ENCODE measurements at places on chromosomes 5 and 9.

DNA sequence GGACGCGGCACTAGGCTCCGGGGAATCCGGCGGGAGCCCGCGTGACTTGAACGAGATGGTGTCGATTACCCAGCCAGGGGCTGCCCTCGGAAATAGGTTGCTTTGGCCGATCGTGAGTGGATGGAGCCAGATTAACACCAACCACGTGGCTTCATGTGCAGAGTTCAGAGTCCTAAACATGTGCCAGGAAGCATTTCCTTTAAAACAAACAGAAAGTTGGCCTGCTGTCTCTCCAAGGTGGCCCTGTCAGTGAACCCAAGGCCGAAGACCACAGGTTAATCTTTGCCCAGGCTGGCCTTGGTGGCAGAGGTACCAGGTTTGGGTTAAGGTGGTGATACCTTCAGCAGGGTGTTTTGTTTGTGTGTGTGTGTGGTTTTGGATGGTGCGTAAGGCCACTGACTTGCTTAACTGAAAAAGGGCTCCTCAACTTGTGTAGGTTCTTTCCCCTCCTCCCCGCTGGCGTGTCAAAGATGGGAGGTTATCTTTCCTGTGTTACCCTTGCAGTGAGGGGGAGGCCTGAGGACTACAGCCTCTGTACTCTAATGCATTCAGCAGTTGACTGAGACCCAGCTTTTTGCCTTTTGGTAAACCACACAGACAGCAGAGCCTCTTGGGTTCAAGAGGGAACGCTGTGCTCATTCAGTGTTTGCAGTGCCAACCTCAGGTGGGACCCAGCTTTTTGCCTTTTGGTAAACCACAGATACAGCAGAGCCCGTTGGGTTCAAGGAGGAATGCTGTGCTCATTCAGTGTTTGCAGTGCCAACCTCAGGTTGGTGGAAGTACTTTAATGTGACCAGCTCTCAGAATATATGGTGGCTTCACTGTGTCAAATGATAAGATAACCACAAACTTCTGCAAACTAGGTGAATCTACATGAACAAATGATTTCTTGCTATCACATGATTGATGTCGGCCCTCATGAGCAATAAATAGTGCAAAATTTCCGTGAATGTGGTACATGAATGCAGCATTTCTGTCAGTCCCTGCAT, 1.4 kb downstream of the IQGAP2 start:
- peak overlapping the region; percentile 96 for H3K4me3 ChIP-seq
- H3K27me3 ChIP-seq: peaks cover 2% of the 10 kb centered on the region
- DNase-seq: peak; percentile 28
- H3K36me3 ChIP-seq: no peaks in the 10 kb centered on the region

- no peak for DNase-seq
- peaks cover 3% of the 10 kb centered on the region for H3K27me3 ChIP-seq
- H3K4me1 ChIP-seq: no peaks in the 10 kb centered on the region
- H3K4me3 ChIP-seq: no peak overlapping the region
- no peak overlapping the region for H3K27ac ChIP-seq
Measured at GRCh38 chr5:6781716-6782115, 68.5 kb downstream of the TENT4A start.

- H3K36me3 ChIP-seq: peaks cover 9% of the 10 kb centered on the region
- H3K4me1 ChIP-seq: peaks cover 55% of the 10 kb centered on the region
- H3K27ac ChIP-seq: peak overlapping the region; percentile 74
Measured at GRCh38 chr9:121735793-121736770, 84.6 kb downstream of the DAB2IP start.

DNA sequence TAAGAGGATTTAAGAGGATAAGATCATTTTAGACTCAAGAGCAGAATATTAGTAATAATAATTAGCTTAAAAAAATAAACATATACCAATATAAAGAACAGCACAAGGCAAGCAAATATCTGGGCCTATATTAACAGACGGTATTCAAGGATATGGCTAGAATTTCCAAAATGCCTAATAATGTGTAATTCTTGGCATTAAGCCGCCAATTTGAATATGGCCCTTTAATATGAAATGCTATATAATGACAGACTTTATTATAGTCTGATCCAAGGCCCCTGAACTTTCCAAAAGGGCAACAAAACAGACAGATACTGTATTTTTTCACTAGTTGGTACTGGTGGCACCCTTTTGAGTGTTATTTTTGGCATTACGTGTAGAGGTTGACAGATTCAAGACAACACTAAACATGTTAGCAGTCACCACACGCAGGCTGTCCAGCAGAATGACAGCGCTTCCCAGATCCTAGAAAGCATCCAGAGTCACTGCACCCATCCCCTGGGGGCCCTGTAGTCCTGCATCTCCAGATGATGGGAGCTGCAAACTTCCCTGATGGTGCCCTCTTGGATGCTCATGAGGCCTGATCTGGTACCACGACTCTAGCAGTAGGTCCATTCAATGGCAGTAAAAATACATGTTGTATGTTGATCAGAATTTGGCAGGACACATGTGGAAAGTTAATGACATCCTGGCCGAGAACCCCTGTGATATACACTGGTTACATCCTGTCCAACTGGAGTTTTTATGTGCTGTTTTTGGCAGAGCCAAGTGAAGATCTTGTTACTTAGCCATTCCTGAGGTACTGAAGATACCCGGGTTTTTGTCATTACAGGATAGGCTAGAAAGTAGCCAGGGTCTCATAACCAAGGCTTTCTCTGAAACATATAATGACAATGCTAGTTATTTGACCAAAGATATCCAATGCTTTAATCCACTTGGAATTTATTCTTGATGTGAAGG, 1.7 kb upstream of the ABL1 start:
- peak overlapping the region; percentile 91 for H3K4me3 ChIP-seq
- H3K36me3 ChIP-seq: peaks cover 9% of the 10 kb centered on the region
- H3K27ac ChIP-seq: peak overlapping the region; percentile 95
- DNase-seq: no peak
- peaks cover 35% of the 10 kb centered on the region for H3K4me1 ChIP-seq
- peaks cover 6% of the 10 kb centered on the region for H3K27me3 ChIP-seq

DNA sequence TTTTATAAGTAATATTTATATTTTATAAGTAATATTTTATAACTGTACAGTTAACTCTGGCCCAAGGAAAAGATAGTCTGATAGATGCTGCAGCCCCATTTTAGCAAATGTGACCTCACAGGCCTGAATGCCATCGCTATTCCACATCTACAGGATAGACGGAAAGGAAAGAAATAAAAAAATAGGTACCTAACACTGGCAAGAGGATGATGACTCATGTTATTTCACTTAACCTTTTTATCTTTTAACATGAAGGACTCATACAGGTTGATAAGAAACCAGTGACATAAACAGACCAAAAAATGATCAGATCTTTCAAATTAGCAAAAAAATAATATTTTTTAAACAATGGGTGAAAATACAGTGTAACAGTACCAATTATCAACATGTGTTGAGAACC, 2.7 kb downstream of the CD274 start:
- H3K4me1 ChIP-seq: no peaks in the 10 kb centered on the region
- no peak overlapping the region for H3K4me3 ChIP-seq
- H3K27ac ChIP-seq: no peak overlapping the region
- DNase-seq: no peak
- H3K36me3 ChIP-seq: no peaks in the 10 kb centered on the region
- H3K27me3 ChIP-seq: no peaks in the 10 kb centered on the region

DNA sequence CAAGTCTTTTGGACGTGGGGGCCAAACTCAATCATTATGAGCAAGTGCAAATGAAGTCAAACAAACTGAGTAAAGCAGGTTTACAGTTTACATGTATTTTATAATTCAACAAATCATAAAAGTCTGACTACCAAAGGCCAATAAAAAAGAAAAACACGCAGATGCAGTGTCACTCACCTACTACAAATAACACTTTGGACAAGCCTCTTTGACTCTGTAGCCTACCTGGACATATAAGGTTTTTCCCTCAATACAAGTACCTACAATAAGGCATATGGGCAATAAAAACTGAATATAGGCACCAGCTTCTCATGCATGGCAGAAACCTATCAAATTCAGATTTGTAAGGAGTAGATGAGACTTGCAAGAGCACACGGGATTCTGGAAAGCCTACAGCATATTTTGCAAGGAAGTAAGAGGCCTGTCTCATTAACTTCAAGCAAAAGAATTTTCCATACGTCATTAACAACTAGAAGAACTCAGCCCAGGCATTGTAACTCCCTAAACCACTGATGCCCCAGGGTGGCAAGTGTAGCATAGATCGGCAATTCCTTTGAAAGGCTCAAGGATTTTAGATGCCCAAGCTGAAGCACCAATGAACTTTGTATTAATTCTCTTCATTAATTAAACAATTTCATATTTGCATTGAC, 21.7 kb downstream of the ARL15 start:
- peaks cover 9% of the 10 kb centered on the region for H3K4me1 ChIP-seq
- no peaks in the 10 kb centered on the region for H3K27me3 ChIP-seq
- peaks cover 3% of the 10 kb centered on the region for H3K36me3 ChIP-seq
- no peak overlapping the region for H3K27ac ChIP-seq
- H3K4me3 ChIP-seq: no peak overlapping the region

DNA sequence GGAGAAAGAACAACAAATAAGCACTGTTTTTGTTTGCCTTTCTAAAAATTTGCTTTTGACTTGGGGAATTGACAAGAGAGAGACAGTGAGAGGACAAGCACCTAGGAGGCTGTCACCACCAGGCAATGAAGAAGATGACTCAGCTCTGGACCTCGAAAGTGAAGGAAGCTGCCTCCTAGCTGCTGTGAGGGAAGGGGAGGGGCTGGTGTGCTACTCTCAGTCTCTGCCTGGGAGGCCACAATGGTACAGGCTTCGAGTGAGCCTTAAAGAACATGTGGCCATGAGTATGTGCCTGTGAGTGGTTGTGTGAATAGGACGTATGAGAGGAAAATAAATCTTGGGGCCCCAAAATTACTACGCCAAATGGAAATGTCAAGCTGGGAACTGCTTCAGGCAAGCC, 7.1 kb upstream of the PLK2 start:
- DNase-seq: no peak
- H3K27ac ChIP-seq: no peak overlapping the region
- H3K4me3 ChIP-seq: no peak overlapping the region
- H3K36me3 ChIP-seq: no peaks in the 10 kb centered on the region
- no peaks in the 10 kb centered on the region for H3K27me3 ChIP-seq

- no peaks in the 10 kb centered on the region for H3K36me3 ChIP-seq
- no peaks in the 10 kb centered on the region for H3K4me1 ChIP-seq
- no peak overlapping the region for H3K4me3 ChIP-seq
- H3K27me3 ChIP-seq: no peaks in the 10 kb centered on the region
- H3K27ac ChIP-seq: no peak overlapping the region
Measured at GRCh38 chr5:120605325-120606079, 141.4 kb downstream of the PRR16 start.

GRCh38 chr5:143001764-143002351, 231.7 kb downstream of the ARHGAP26 start:
- peak overlapping the region; percentile 94 for H3K27ac ChIP-seq
- peaks cover 9% of the 10 kb centered on the region for H3K36me3 ChIP-seq
- H3K4me3 ChIP-seq: no peak overlapping the region
- DNase-seq: no peak
- H3K4me1 ChIP-seq: peaks cover 46% of the 10 kb centered on the region

GRCh38 chr5:79236970-79237739, 1.2 kb downstream of the JMY start:
- peaks cover 16% of the 10 kb centered on the region for H3K4me1 ChIP-seq
- peaks cover 8% of the 10 kb centered on the region for H3K27me3 ChIP-seq
- peak; percentile 45 for DNase-seq
- peak overlapping the region; percentile 96 for H3K4me3 ChIP-seq
- no peak overlapping the region for H3K27ac ChIP-seq
- peaks cover 4% of the 10 kb centered on the region for H3K36me3 ChIP-seq

GRCh38 chr5:152331718-152332117, 73.4 kb downstream of the NMUR2 start:
- no peak for DNase-seq
- no peaks in the 10 kb centered on the region for H3K27me3 ChIP-seq
- H3K36me3 ChIP-seq: peaks cover 3% of the 10 kb centered on the region
- no peak overlapping the region for H3K4me3 ChIP-seq
- H3K4me1 ChIP-seq: peaks cover 14% of the 10 kb centered on the region

- no peaks in the 10 kb centered on the region for H3K27me3 ChIP-seq
- no peak overlapping the region for H3K4me3 ChIP-seq
- peaks cover 5% of the 10 kb centered on the region for H3K4me1 ChIP-seq
- DNase-seq: no peak
- no peak overlapping the region for H3K27ac ChIP-seq
Measured at GRCh38 chr9:96185518-96186156, 116.3 kb downstream of the HSD17B3 start.

GRCh38 chr5:1526190-1526631, 2.5 kb upstream of the LPCAT1 start:
- no peak overlapping the region for H3K27ac ChIP-seq
- no peak overlapping the region for H3K4me3 ChIP-seq
- H3K4me1 ChIP-seq: peaks cover 11% of the 10 kb centered on the region

DNA sequence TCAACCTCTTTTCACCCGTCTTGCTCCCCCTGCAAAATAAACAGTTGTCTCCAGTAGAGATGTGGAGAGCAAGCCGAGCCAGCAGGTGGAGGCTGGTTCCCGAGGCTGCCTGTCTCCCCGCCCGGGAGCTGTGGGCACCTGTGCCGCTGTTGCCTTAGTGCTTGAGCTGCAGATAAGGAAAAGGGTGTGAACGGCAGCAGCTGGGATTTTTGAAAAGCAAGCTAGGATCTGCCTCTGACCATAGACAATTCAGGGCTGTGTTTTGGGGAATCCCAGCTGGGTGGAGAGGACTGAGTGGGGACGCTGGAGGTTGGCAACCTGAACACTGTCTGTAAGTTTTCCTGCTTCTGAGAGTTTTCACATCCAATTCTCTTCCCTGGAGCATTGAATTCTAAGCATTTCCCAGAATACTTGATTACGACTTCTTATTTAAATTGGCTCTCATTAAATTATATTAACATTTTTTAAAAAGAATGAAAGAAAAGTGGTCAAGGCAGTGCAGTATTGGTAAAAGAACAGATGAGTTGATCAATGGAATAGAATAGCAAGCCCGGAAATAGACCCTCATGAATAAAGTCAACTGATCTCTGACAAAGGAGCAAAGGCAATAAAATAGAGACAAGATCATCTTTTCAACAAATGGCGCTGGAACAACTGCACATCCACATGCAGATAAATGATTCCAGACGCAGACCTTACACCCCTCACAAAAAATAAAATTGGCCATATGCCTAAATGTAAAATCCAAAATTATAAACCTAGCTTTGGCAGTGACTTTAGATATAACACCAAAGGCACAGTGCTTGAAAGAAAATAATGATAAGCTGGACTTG, 9.7 kb downstream of the WNK2 start:
- no peak overlapping the region for H3K4me3 ChIP-seq
- no peaks in the 10 kb centered on the region for H3K36me3 ChIP-seq
- H3K27ac ChIP-seq: no peak overlapping the region
- no peaks in the 10 kb centered on the region for H3K4me1 ChIP-seq
- peaks cover 9% of the 10 kb centered on the region for H3K27me3 ChIP-seq

- H3K27me3 ChIP-seq: peaks cover 11% of the 10 kb centered on the region
- DNase-seq: peak; percentile 78
- H3K4me1 ChIP-seq: peaks cover 39% of the 10 kb centered on the region
- peak within 1 kb of the TSS; percentile 98 for H3K27ac ChIP-seq
- no peaks in the 10 kb centered on the region for H3K36me3 ChIP-seq
Measured at GRCh38 chr5:109689740-109690241, at the start of gene MAN2A1. Gene MAN2A1 (plus strand): TSS chr5:109689927. CDS start chr5:109690418, 491 bp downstream.

DNA sequence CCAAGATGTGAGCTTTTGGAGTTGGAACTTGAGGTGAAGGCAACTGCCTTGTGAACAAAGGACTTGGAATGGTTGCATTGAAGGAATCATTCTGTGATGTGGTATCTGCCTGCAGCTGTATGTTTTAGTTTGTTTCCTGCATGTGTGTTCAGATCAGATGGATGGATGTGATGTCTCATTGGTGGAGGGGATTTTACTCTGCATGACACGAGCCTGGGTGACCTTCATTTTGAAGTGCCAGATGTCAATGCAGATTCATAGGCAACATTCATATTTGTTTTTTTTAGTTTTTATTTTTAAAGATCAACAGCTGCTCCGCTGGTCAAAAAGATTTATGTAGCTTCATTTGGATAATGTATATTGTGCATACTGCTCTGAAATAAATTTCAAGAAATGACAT, 13.5 kb downstream of the FBXL7 start:
- no peak for DNase-seq
- no peak overlapping the region for H3K27ac ChIP-seq
- H3K4me3 ChIP-seq: no peak overlapping the region
- no peaks in the 10 kb centered on the region for H3K27me3 ChIP-seq

Data from endothelial cell (in vitro differentiated cells).